A549 treated with dexamethasone at 1 μM for 4 hours (cell line): ENCODE measurements at places on chromosomes 2 and 18. TPM values are rescaled to one million over a fixed set of nuclear protein-coding genes. Genes with fewer than 3 reads are reported as not detected.

ANKRD44 gene
- total RNA-seq = 1.7 to 4.9 TPM (median 2.7 TPM) in 5 replicates

SCN9A gene
- total RNA-seq = 2.2 to 5.0 TPM (median 4.3 TPM) in 5 replicates

KCNG3 gene
- total RNA-seq = 0.41 to 0.73 TPM (median 0.54 TPM) in 5 replicates

DYTN gene
- total RNA-seq = not detected in 5 replicates

RGPD8 gene
- total RNA-seq = 2.4 to 4.5 TPM (median 3.6 TPM) in 5 replicates

TEX44 gene
- not detected in 5 replicates for total RNA-seq

DYSF gene
- total RNA-seq = 0.62 to 0.93 TPM (median 0.75 TPM) in 5 replicates

GPR45 gene
- not detected in 5 replicates for total RNA-seq

CHMP1B gene
- 39.9 to 49.0 TPM (median 41.2 TPM) in 5 replicates for total RNA-seq

SLC19A3 gene
- total RNA-seq = 1.9 to 2.9 TPM (median 2.2 TPM) in 5 replicates

ALMS1 gene
- total RNA-seq = 8.0 to 11.4 TPM (median 9.8 TPM) in 5 replicates

HRH4 gene
- not detected in 5 replicates for total RNA-seq

IWS1 gene
- total RNA-seq = 39.6 to 45.9 TPM (median 43.6 TPM) in 5 replicates

TLX2 gene
- total RNA-seq = 0.17 to 0.31 TPM (median 0.21 TPM) in 5 replicates

ANKRD36 gene
- total RNA-seq = 4.8 to 6.8 TPM (median 5.2 TPM) in 5 replicates

MSTN gene
- total RNA-seq = 0.02 TPM in 1 of 5 replicates, not detected in the others

GEN1 gene
- 8.1 to 14.9 TPM (median 12.4 TPM) in 5 replicates for total RNA-seq

CXCR4 gene
- total RNA-seq = 0.70 to 1.1 TPM (median 0.85 TPM) in 5 replicates

PTPRM gene
- total RNA-seq = 24.5 to 44.8 TPM (median 37.2 TPM) in 5 replicates

SRD5A2 gene
- total RNA-seq = 0.02 to 0.05 TPM (median 0.02 TPM) in 5 replicates

TCF4 gene
- 1.3 to 2.5 TPM (median 2.1 TPM) in 5 replicates for total RNA-seq

CYP27A1 gene
- total RNA-seq = 0.15 to 0.18 TPM (median 0.18 TPM) in 5 replicates

CNGA3 gene
- 0.03 to 0.09 TPM (median 0.05 TPM) in 4 of 5 replicates, not detected in the other for total RNA-seq

PSMA8 gene
- not detected in 5 replicates for total RNA-seq
